WERI-Rb-1 (cell line): ENCODE measurements at places on chromosomes 1 and 21.

DNA sequence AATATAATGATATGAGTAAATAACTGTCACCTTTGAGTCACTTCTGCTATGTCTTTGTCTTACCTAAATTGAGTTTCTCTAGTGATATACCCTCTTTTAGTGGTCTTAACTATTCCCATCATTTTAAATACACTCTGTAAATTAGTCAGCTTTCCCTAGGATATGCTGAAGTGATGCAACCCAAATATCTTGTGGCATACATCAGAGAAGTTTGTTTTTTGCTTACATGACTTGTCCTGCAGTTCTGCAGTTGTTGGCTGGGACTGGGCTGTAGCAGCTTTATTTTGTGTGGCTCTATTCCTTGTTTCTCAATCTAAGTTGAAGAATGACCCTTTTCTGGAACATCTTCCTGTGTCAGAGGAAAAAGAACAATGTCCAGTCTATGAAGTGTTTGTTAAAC lies 76.4 kb downstream of the TTC3 start:
- DNase-seq, result no peak

- DNase-seq, result no peak
Observed at GRCh38 chr1:62689524-62689923, 1.3 kb upstream of the DOCK7 start.

DNA sequence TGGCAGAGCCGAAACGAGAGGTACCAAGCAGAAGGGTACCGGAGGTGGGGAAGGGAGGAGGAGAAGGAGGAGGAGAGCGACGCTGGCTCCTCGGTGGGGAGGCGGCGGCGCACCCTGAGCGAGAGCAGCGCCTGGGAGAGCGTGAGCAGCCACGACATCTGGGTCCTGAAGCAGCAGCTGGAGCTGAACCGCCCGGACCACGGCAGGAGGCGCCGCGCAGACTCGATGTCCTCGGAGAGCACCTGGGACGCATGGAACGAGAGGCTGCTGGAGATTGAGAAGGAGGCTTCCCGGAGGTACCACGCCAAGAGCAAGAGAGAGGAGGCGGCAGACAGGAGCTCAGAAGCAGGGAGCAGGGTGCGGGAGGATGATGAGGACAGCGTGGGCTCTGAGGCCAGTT lies 32.4 kb downstream of the STYXL2 start:
- DNase-seq, result no peak

DNA sequence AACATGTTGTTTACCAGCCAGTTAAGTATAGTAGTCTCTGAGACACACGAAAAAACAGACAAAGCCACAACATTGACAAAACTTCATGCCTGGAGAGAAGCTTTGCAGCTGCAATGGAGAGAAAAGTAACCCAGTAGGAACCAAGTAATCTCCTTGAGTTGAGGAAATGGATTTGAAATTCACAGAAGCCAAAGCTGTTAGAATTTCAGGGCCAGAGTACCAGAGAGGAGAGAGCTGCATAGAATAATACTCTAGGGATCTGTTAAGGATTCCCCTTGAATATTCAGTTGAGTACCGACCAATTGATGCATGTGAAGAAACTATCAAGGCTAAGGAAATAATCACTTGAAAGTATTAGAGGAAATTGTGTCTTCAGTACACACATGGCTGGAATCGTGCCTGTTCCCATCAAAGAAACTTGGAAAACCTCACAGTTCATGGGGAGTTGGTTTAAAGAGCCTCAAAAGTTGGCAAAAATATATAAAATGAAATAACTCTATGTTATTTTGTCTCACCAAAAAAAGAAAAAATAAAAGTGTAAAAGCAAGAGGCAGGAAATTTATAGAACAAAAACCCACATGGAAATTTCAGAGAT lies 324.0 kb upstream of the NEGR1 start:
- DNase-seq, result no peak

- DNase-seq, result peak; percentile 59
Observed at GRCh38 chr1:235601104-235601503, 48.5 kb downstream of the GNG4 start.

GRCh38 chr1:10306435-10306834 lies 92.4 kb upstream of the PGD start:
- DNase-seq, result no peak

DNA sequence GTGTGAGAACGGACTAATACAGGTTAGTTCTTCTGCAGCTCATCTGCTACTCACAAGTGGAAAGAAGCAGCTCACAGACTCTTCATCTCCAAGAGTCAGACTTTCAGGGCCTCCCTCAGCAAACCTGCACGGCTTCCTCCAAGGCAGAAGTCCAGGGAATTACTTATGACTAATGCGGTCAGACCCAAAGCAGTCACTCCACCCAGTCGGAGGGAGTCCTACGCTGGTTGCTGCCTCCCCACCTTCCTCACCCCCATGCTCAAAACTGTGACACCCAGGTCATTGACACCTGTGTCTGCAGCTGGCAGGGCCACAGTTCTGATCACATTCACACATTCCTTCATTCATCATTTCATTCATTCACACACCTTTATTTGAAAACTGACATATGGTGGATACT lies 38.4 kb upstream of the PRDM2 start:
- DNase-seq, result peak; percentile 33

GRCh38 chr1:65470766-65471165 lies 50.3 kb downstream of the LEPR start:
- no peak for DNase-seq

GRCh38 chr1:32421775-32422174 lies 27.5 kb upstream of the BSDC1 start:
- no peak for DNase-seq

DNA sequence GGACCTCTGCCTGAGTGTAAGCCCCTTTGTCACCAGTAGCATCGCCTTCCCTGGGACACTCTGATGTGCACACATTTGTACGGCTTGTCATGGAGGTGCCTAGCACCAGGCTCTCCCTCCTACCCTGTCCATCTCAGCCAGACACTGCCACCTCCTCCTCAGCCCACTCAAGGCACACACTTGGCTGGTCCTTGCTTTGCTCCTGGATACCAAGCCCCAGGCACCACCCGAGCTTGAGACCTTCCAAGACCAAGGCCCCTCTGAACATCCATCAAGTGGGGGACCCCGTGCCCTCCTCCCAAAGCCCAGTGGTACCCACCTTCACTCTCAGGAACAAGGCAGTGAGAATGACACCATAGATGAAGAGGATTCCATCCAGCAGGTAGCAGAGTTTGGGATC lies 78.0 kb downstream of the CD247 start:
- DNase-seq, result no peak

- no peak for DNase-seq
Observed at GRCh38 chr1:68459091-68459490, 9.3 kb upstream of the RPE65 start.

DNA sequence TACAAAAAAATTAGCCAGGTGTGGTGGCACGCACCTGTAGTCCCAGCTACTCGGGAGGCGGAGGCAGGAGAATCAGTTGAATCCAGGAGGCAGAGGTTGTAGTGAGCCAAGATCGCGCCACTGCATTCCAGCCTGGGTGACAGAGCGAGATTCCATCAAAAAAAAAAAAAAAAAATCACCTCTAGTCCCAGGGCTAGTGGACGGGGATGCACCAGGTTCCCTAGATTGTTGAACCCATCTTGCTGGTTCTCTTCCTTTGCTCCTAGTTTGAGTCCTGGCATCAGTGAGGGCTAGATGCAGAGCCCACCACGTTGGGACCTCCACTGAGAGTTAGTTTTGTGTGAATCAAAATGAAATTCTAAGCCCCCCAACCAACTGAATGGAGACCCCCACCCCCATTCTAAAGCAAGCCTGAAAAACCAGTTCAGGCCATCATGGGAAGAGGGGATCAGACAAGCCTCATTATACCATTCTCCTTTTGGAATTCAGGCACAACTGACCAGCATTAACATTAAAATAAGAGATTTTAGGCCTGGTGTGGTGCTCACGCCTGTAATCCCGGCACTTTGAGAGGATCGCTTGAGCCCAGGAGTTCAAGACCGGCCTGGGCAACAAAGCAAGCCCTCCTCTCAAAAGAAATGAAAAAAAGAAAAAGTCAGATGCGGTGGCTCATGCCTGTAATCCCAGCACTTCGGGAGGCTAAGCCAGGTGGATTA lies 17.9 kb upstream of the L1TD1 start:
- DNase-seq, result peak; percentile 55

DNA sequence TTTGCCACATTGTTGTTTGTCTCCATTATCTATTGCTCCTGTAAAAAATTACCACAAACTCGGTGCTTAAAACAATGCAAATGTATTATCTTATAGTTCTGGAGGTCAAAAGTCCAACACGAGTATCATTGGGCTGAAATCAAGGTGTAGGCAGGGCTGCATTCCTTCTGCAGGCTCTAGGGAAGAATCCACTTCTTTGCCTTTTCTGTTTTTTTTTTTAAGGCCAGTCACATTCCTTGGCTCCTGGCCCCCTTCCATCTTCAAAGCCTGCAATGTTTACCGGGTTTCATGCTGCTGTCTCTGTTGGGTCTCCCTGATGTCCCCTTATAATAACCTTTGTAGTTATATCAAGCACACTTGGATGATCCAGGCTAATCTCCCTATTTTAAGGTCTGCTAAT lies 212.7 kb downstream of the PTBP2 start:
- no peak for DNase-seq

DNA sequence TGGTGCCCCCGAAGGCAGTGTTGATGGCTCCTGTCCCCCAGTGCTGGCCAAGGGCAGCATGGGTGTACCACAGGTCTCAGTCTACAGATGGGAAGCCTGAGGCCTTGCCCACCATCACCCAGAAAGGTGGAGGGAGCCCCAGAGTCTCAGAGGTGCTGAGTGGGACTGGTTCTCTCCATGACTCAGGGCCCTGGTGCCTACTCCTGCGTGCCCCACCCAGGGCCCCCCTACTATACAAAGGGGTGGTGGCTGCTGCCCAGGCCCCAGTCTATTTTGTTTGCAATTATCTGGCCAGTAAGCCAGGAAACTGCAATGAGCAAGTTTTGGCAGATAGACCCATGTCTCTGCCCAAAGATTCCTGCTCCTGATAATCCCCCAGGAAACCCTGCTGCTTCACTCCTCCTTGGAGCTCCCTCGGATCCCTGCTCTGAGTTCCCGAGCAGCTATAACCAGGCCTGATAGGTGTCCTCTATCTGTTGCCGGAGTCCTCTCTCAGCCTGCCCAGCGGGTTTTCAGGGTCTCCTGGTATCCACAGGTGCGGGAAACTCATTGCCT lies 41.7 kb downstream of the EDN2 start:
- DNase-seq, result no peak

- no peak for DNase-seq
Observed at GRCh38 chr1:175822580-175822979, 79.2 kb upstream of the TNR start.

DNA sequence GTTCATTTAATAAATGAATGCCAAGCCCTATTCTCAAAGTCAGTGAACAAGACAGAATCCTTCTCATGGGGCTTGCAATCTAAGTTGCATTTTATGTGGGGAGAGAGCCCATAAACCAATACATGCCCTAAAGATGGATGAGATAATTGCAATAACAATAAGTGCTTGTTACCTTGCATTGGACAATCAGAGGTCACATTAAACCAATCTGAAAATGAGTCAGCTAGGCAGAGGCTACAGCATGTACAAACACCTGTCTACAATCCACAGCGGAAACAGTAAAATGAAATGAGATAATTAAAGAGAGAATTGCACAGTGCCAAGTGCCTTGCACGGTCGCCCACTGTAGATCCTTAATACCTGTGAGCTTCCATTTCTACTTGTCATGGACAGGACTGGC lies 7.4 kb upstream of the IGFN1 start:
- no peak for DNase-seq

DNA sequence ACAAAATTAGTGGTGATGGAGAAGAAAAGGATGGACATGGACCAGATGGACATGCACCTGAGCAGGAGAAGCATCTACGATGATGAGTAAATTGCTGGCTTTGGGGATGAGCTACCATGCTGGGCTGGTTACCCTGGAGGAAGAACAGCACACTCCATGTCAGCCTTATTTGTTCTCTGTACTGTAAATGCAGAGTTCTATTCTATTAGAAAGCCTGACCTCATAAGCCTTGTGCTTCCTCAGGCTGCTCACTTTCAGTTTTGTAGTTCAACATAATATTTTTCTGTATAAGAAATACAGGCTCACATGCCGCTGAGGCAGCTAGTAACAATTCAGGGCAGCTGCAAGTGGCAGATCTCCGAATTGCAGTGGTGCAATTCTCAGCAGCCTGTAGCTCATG lies 249.6 kb downstream of the PLA2G4A start:
- no peak for DNase-seq

DNA sequence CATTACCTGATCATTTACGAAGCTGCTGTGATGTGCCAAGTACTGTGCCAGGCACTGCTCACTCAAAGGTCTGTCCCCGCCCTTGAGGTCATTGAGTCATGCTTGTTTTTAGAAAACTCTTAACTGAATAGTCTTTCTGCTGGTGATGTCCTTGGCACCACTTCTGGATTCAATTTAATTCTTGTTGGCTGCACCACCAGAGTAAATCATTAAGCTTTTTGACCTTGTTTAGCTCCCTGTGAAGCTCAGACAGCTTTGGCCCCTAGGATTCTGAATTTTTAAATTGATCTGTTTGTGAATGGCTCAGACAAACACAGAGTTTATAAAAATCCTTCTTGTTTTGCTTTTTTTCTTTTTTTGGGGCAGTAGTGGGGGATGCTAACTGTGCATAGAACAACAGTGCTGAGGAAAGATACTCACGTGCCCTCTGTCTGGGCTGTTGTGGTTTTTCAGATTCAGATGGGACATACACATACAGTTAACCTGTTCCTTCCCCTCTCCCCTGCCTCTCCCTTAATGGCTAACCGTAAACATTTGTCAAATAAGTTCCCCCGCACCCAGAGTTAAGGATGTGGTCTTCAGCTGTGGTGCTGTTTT lies 67.6 kb downstream of the MTR start:
- no peak for DNase-seq

DNA sequence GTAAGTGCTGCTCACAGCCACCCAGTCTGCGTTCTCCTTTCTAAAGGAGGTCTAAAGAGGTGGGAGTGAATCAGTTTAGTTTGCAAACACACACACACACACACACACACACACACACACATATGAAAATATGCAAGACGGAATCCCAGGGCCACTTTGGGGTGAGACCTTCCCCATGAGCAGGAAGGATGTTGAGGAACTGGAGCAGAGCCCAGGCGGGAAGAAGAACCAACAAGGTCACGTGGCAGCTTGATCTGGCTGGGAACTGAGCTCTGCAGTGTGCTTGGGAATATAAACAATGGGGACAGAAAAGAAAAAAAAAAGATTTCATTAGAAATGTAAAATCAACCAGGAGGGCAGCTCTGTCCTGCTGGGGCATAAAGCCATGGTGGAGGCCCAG lies 32.6 kb downstream of the OR2G3 start:
- DNase-seq, result no peak

- no peak for DNase-seq
Observed at GRCh38 chr1:18997508-18997907, 41.0 kb upstream of the IFFO2 start.
